ENCODE measurements at places on chromosomes 4 and X.

- DNase-seq, result no peak
Observed at GRCh38 chr4:6120361-6120760, 80.0 kb downstream of the JAKMIP1 start.

- DNase-seq, result no peak
Observed at GRCh38 chr4:7703688-7704087, 236.0 kb downstream of the AFAP1 start.

- no peak for DNase-seq
Observed at GRCh38 chrX:110803506-110803905, 7.9 kb upstream of the CHRDL1 start.

- peak; percentile 34 for DNase-seq
Observed at GRCh38 chr4:1234309-1234695, 14.6 kb downstream of the CTBP1 start.

- no peak for DNase-seq
Observed at GRCh38 chr4:48299560-48299959, 29.9 kb upstream of the TEC start.
